ENCODE measurements at places on chromosomes 4 and X.

- no peak for DNase-seq
Measured at GRCh38 chr4:11548597-11549082, 119.9 kb upstream of the HS3ST1 start.

DNA sequence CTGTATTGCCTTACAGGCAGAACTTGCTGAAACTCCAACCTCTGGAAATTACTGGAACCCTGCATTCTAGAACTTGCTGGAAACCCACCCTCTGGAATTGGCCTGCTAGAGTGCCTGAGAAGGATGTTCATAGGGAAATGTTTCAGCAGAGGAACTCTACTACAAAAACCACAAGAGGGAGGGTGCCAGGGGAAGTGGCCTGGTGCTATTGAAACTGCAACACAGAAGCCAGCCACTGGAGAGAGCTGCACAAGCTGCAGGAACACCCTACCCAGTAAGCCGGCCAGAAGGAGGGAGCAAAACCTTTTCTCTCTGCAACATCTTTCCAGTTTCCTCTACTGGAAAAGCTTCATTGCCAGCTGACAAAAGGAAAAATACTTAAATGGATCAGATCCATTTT is 2.5 kb upstream of the BRWD3 start:
- DNase-seq = peak; percentile 64

DNA sequence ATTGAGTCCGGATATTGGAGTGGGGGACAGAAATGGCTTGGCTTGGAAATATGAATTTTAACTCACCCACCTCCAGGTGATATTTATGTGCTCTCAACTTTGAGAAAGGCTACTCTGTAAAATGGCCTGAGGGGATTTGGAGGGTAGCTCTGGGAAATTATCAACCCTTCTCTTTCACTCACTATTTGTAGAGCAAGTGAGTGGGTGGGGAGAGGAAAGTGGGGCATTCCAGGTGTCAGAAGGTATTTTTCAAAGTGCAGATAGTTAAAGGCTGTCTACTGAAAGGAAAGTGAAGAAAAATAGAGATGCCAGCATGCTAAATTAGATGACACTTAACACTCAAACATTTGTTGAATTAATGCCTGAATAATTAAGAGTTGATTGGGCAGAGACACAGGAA is 44.1 kb downstream of the TMEM164 start:
- no peak for DNase-seq

DNA sequence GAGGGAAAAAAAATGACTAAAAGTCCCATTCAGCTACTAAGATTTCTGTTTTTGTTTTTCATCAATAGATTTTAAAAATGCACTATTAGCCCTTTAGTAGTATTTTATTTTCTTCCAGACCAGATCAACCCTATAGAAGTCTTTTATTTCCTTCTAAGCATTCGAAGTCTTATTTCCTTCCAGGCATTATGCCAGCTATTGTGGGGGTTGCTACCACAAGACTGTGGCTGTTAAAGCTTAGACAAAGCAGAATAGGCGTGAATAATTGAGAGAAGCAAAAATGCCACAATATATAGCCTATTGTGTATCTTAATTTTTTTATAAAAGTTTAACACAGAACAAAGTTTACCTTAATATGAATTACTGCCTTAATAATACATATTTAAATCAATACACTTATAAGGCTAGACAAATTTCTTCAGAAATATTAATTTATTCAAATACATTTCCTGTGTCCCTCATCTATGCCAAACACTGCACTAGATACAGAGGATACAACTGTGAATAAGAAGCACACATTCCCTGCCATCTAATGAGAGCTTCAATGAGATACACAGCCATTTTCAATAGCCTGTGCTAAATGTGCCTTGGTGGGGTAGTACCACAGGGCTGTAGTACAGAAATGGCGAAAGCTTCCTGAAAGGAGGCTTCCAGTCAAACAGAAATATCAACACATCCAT is 33.1 kb downstream of the SLC10A7 start:
- DNase-seq = peak; percentile 31

- DNase-seq = no peak
Measured at GRCh38 chr4:8593264-8594096, 915 bp downstream of the CPZ start.

GRCh38 chr4:12084690-12085089 is 656.0 kb upstream of the HS3ST1 start:
- DNase-seq = no peak

- DNase-seq = no peak
Measured at GRCh38 chr4:53830511-53830910, 233.9 kb downstream of the CHIC2 start.

- no peak for DNase-seq
Measured at GRCh38 chr4:3852711-3853110, 86.5 kb downstream of the ADRA2C start.
